ENCODE measurements at places on chromosomes 6 and 20.

DNA sequence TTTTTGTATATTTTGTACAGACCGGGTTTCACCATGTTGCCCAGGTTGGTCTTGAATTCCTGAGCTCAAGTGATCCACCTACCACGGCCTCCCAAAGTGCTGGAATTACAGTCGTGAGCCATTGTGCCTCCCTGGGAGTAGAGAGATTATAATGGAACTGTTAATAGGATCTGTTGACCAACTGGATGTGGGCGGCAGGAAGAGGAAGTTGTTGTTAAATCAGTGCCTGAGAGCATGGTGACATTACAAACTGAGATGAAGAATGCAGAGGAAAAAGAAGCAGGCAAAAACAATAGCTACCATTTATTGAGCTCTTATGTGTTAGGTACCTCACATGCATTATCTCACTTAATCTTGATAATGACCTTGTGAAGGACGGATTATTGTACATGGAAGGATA is 9.2 kb upstream of the L3MBTL3 start:
- no peak for DNase-seq

GRCh38 chr6:144394210-144394609 is 109.1 kb downstream of the UTRN start:
- DNase-seq, result no peak

DNA sequence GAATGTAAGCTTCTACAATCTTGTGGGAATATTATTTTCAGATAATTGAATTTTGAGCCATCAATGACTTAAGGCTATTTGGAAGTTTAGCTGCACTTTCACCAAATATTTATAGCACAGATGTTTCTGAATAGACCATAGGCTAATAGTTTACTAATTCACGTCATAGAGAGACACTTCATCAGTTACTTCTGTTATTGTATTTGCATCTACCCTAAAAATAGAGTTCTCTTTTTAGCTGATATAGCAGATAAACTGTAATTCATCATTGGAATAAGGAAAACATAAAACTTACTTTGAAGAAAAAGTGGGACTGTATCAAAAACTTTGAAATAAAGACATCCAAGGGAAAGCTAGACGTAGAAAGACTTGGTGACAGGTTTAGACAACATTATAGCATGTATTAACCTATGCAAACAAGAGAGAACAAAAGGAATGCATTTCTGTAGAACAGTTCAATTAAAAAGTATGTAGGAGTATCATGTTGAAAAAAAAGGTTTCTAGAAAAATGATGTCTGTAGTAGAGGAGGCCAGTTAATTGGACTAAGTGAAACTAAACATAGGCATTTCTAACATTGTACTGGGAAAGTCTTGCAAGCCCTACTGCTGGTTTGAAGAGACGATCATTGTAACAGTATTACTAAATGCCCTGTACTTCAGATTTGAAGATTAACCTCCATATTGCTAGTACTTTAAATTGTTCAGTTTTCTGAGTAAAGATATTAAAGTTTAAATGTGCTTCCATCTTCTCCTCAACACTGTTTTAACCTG is 123.3 kb downstream of the ZFAND3 start:
- no peak for DNase-seq

- peak; percentile 17 for DNase-seq
These were observed 91.7 kb downstream of the YTHDF1 start for GRCh38 chr20:63124092-63124781.

- DNase-seq, result no peak
These were observed 436.2 kb upstream of the SOX4 start for GRCh38 chr6:21157186-21157929.
